ENCODE measurements at places on chromosomes 12 and 14.

GRCh38 chr14:40850191-40850590, 756.5 kb upstream of the LRFN5 start:
- no peak for DNase-seq

- no peak for DNase-seq
Measured at GRCh38 chr12:47020211-47020821, 59.1 kb upstream of the PCED1B start.

DNA sequence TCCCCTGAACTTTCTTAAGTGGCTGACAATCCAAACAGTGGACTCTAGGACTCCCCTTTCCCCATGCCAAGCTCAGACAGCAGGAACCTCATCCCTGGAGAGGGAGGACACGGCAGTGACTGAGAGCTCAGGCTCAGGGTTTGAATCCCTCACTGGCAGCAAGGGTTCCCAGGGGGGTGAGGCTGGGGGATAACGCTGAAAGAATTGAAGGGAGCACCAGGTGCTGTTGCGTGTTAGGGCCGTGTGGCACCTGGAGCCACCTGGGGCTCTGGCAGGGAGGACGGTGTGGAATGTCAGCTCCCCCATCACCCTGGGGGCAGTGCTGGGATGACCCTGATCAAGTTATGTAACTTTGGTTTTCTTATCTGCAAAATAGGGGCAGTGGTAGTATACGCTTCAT, 40.1 kb downstream of the ANO2 start:
- no peak for DNase-seq

- DNase-seq: no peak
Measured at GRCh38 chr12:74971201-74971600, 238.4 kb downstream of the KCNC2 start.

- no peak for DNase-seq
Measured at GRCh38 chr14:38490273-38490672, 234.4 kb upstream of the CLEC14A start.

DNA sequence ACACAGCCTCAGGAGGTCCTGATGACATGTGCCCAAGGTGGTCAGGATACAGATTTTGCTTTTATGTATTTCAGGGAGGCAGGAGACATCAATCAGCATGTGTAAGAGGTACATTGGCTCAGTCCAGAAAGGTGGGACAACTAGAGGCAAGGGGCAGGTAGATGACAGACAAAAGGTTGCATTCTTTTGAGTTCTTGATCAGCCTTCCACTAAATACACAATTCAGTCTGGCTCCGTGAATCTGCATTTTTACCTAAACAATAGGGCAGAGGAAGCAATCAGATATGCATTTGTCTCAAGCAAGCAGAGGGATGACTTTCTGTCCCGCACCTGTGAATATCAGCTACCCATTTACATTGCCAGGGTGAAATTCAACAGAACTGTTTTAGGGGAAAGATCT, 178.6 kb downstream of the KSR2 start:
- DNase-seq: no peak

DNA sequence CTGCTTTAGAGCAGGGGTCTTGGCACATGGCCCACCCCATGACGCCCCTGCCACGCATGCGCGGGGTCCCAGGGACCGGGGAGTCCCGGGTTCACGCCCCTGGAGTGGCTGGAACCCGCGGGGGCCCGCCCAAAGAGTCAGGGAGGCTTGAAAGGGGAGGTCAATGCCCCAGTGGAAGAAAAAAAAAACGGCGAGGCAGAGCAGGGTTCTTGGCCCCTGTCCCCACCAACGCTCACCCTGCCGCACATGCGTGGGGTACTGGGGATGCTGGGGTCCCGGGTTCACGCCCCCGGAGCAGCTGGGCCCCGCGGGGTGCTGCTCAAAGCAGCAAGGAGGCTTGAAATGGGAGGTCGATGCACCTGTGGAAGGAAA, 319.1 kb downstream of the ALG10 start:
- no peak for DNase-seq

- DNase-seq: no peak
Measured at GRCh38 chr12:105841840-105842239, 296.9 kb downstream of the NUAK1 start.

DNA sequence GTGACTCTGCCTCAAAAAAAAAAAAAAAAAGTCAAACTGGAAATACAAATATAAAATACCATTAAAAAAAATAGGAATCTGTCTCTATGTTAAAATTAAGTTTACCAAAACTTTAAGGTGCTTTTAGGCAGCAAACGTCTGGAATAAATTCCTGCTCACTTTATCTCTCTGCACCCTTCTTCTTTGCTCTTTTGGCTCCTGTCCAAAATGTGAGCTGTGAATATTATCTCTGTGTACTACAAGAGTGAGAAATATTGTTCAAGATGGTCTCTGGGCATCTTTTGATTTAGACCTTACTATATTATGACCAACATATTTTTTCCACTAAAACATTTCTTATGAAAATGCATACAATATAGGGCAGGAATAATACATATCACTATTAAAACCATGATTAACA, 63.7 kb downstream of the PUS7L start:
- no peak for DNase-seq

GRCh38 chr12:24378548-24379407, 429.3 kb upstream of the SOX5 start:
- DNase-seq: no peak

GRCh38 chr12:69648476-69648875, 37.8 kb upstream of the LRRC10 start:
- no peak for DNase-seq

GRCh38 chr12:90652280-90652679, 302.7 kb downstream of the CCER1 start:
- DNase-seq: no peak

- DNase-seq: no peak
Measured at GRCh38 chr14:22888662-22889061, 5.6 kb downstream of the REM2 start.

GRCh38 chr14:104954746-104955395, 23.3 kb downstream of the AHNAK2 start:
- DNase-seq: no peak

GRCh38 chr14:71602524-71602923, 329.7 kb upstream of the RGS6 start:
- DNase-seq: no peak

- DNase-seq: no peak
Measured at GRCh38 chr14:96285667-96286066, 29.7 kb downstream of the BDKRB1 start.

DNA sequence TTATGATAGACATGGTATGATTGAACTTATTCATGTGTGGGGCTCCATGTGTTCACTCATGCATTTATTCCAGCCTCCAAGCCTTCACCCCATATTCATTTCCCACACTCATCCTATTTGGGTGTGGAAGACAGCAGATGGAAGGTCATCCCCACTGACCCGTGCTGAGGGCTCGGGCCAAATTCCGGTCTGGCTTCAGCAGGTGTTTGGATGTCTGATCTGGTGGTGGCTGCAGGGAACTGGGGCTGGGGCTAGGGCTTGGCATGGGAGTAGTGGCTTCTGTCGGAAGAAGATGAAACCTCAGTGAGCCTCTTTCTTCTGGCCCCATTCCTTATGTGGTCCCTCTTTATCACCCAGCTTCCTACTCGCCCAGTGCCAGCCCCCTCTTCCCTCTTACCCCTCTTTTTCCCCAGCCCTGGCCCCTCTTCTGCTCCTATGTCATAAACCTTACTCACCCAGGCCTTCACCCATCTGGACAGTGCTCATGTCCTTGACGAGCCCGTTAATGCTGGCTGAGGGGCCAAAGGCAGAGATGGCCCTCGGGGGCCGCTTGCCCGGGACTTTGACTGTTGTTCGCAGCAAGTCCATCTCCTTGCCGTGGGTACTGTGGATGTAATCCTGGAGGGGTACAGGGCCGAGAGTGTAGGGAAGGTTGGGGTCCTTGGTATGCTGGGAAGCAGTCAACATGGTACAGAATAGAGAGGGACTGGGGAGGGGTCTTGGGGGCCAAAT, 8.0 kb downstream of the AGAP2 start:
- DNase-seq: no peak

DNA sequence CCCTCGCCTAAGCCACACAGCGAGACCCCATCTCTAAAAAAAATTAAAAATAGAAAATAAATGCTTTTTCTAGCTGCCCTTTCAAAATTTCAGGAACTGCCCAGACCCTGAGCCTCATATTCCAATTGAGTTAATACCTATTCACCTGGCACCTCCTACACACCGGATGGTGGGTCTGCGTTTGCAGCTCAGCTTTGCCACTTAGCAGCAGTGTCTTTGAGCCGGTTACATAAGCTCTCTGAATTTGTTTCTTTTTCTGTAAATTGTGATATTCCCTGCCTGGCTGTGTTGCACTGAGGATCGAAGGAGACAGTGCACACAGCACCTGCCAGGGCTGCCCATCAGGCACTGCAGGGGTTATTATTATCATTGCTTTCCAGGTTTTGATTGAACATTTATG, 125.6 kb downstream of the EML1 start:
- no peak for DNase-seq

GRCh38 chr12:127245009-127245408, 1022.0 kb upstream of the TMEM132C start:
- DNase-seq: no peak

GRCh38 chr14:30034152-30034551, 106.5 kb upstream of the PRKD1 start:
- DNase-seq: no peak

- peak; percentile 48 for DNase-seq
Measured at GRCh38 chr12:54215989-54216796, 27.4 kb upstream of the SMUG1 start.

- no peak for DNase-seq
Measured at GRCh38 chr12:93645702-93646101, 31.5 kb upstream of the CRADD start.

DNA sequence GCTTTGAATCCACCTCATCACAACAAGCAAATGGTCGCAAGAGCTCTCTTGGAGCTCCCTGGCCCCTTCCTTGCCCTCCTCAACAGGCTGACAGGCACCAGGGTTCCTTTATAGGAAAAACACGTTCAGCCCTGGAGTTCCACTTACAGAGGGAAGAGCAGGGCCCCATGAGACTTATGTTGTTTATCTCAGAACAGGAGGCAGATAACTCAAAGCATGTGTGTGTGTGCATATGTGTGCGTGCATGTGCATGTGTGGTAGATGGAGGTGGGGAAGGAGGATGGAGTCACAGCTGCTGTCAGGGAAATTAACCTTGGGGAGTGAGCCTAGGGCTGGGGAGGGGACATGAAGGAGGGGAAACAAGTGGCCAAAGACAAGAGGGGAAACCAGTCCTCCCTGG, 138.1 kb downstream of the DPF3 start:
- DNase-seq: no peak

GRCh38 chr12:114347861-114348260, 58.1 kb downstream of the TBX5 start:
- DNase-seq: no peak

GRCh38 chr12:54175200-54175963, 13.4 kb downstream of the SMUG1 start:
- DNase-seq: no peak

GRCh38 chr12:100364324-100364723, 7.5 kb downstream of the SLC17A8 start:
- no peak for DNase-seq

- DNase-seq: no peak
Measured at GRCh38 chr14:36096090-36096489, 80.4 kb downstream of the PTCSC3 start.

DNA sequence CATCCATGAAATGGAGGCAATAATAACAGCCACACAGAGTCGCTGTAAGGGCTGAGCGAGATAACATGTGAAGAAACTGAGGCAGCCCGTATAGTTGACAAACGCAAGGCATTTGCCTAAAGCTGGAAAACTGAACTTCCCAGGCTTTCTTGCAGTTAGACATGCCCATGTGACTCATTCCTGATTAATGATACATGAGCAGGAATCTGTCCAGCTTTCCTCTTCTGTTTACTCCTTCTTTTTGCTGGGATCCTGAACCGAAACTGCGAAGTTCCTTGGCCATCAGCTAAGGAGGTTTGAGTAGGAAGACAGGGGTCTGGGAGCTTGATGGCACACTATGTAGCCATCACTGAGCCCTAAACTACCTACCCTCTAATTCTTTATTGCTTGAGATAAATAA, 52.2 kb downstream of the ST8SIA1 start:
- no peak for DNase-seq

DNA sequence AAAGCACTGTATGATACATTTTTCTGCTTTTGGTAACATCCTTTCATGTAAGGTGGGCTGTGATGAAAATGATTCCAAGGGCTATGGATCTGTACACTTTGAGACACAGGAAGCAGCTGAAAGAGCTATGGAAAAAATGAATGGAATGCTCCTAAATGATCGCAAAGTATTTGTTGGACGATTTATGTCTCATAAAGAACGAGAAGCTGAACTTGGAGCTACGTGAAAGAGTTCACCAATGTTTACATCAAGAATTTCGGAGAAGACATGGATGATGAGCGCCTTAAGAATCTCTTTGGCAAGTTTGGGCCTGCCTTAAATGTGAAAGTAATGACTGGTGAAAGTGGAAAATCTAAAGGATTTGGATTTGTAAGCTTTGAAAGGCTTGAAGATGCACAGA, 22.1 kb upstream of the SRGAP1 start:
- no peak for DNase-seq

- DNase-seq: peak; percentile 96
Measured at GRCh38 chr12:121793838-121794533, 498 bp upstream of the RHOF start.

GRCh38 chr14:44446965-44447364, 60.1 kb downstream of the FSCB start:
- no peak for DNase-seq

DNA sequence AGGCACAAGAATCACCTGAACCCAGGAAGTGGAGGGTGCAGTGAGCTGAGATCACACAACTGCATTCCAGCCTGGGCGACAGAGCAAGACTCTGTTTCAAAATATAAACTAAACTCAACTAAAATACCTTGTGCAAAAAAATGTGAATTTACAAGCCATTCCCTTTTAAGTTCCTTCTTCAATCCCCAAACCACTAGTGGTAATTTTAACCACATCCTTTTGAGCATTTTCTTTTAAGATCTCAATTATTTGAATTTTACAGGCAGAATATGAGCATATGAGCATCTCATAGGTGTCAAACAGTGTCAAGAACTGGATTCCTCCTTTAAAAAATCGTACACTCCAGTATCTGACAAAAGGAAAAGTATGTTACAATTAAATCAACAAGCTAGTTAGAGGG, 57.0 kb upstream of the NPFF start:
- no peak for DNase-seq

GRCh38 chr12:106648736-106649135, 65.9 kb downstream of the RFX4 start:
- no peak for DNase-seq

- no peak for DNase-seq
Measured at GRCh38 chr12:128338386-128339125, 71.6 kb downstream of the TMEM132C start.

- peak; percentile 21 for DNase-seq
Measured at GRCh38 chr12:43836475-43836989, 651 bp downstream of the TMEM117 start.

- no peak for DNase-seq
Measured at GRCh38 chr12:50728417-50728816, 35.5 kb upstream of the ATF1 start.

GRCh38 chr12:131442337-131442918, 268.5 kb upstream of the SFSWAP start:
- DNase-seq: no peak

GRCh38 chr12:41074473-41074769, 113.7 kb upstream of the PDZRN4 start:
- DNase-seq: no peak

- no peak for DNase-seq
Measured at GRCh38 chr12:113019025-113019424, 37.5 kb upstream of the DTX1 start.

GRCh38 chr12:2358986-2359658, 306.3 kb downstream of the CACNA1C start:
- no peak for DNase-seq

GRCh38 chr12:46702581-46703344, 123.0 kb downstream of the SLC38A4 start:
- no peak for DNase-seq
